ENCODE measurements at places on chromosomes 16 and 17.

GRCh38 chr17:72334205-72334604 is 213.4 kb downstream of the SOX9 start:
- DNase-seq = no peak

GRCh38 chr16:80330150-80330549 is 210.6 kb upstream of the DYNLRB2 start:
- DNase-seq = no peak

- no peak for DNase-seq
These were observed 8.9 kb upstream of the KRT19 start for GRCh38 chr17:41536741-41537613.

- DNase-seq = no peak
These were observed 23.6 kb upstream of the DYNC1LI2 start for GRCh38 chr16:66774981-66775380.

GRCh38 chr16:49467540-49468372 is 94.2 kb downstream of the C16orf78 start:
- no peak for DNase-seq

DNA sequence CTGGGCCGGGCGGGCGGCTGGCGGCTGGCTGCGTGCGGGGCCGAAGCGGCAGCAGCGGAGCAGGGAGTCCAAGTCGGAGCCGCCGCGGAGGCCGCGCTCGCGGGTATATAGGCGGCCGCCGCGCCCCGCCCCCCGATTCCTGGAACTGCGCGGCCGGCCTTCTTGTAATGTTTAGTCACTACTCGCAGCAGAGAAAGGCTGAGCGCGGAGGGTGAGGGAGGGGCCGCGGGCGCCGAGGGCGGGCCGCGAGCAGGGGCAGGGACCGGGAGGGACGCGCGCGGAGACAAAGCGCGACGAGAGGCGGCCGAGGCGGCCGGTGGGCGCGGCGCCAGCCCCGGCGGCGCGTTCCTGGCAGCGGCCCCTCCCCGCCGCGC is at the start of gene SOCS3:
TSS of gene SOCS3 (minus strand) at position 81 of the 374 bp plus-strand sequence. CDS start 982 bp downstream, outside the sequence.
- DNase-seq = peak; percentile 97

GRCh38 chr17:30534938-30535921 is 58.0 kb downstream of the GOSR1 start:
- DNase-seq = no peak

- DNase-seq = no peak
These were observed 329 bp upstream of the NLE1 start for GRCh38 chr17:35142467-35142796.

GRCh38 chr17:44829523-44830358 is at the start of gene GJC1:
TSS of gene GJC1 (minus strand) at chr17:44830287. CDS start at chr17:44805817, 24,470 bp downstream.
- no peak for DNase-seq

DNA sequence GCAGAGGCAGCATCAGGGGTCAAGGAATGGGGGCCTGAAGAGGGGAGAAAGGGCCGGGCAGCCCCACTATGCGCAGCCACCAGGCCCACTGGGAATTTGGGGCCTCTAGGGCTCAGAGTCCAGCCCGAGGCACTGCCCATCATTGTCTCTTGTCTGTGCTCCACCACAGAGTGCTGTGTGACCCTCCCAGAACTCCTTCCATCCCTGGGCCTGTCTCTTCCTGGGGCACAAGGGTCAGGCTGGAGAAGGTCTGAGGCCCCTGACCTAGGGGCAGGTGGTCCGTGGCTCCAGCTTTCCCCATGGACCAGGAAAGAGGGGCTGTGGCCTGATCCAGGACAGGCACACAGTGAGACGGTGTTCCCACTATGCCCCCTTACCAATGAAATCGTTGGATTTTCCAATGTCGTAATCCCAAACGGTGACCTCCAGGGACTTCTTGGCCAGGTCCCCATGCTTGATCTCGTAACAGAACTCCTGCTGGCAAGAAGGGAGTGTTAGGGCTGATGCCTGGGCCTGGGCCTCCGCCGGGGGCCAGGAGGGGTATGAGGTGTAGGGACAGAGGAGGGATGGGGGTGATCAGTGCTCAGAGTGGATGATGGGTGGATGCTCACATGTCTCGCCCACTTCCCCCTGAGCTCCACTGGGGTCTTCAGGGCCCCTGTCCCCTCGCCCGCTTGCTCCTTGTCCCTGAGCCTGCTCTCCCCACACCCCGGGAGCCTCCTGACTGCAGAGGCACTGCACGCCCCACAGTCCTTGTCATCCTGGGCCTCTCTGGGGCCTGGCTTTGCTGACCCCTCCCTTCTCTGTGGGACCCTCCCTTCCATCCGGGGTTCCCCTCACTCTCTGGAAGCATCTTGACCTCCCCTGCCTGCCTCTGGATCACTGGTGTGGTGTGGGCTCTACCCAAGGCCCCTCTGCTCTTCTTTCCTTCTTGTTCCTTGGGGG is 10.7 kb downstream of the SCGB1C2 start:
- peak; percentile 2 for DNase-seq

- no peak for DNase-seq
These were observed at the start of gene ENO3 for GRCh38 chr17:4950746-4951204. TSS of gene ENO3 (plus strand) at chr17:4951119. CDS start at chr17:4951830, 711 bp downstream.

GRCh38 chr17:43987131-43988021 is 17.0 kb upstream of the NAGS start:
- DNase-seq = no peak

DNA sequence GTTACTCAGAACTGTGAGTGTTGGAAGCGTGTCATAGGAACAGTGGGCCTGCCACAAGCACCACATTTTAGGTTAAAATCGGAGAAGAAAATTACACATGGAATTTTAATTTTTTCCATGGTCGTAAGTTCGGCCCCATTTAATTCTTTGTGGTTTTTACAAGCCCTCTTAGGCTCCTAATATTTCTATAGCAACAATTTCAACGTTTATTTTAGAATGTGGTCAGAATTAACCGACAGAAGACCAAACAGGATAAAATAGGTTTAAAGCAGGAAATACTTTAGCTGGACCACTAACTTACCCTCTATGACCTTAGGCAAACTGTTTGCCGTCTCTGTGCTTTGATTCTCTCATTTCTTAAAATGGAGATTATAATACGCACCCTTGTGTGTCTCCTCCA is 69.9 kb downstream of the FTO start:
- no peak for DNase-seq

DNA sequence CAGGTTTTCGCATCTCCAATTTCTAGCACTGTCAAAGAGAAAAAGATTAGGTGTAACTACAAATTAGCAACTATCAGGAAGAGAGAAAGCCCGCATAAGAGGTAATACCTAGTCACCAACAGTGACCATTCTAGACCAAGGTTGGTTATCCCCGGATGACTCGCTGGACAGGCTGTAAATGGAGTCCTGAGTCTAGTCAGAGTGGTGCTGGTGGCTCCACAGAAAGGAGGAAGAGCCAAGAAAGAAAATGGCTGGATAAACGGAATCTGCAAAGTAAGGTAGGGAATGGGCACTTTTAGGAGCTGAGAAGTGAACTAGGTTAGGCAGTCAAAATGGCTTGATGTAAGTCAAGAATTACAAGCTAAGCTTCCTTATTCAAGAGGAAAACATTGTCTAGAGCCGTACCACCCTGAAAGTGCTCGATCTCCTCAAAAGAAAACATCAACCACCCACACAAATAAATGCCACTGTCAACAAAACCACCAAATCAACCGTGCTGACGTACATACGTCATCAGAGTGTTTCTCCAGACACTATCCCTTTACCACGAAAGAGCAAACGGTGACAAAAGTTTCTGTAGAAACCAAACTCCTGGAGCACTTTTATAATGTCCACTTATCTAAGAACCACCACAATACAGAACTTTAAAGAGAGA is 2.2 kb downstream of the GSPT1 start:
- DNase-seq = peak; percentile 41

Measured in activated CD4-positive, alpha-beta T cell treated with anti-CD3 and anti-CD28 coated beads, Interleukin-2, amount 10 ng/mL, durations not matched to agents 7 days and 5 days (primary cell).